GM03348 (cell line): ENCODE measurements at places on chromosomes 6 and 20.

DNA sequence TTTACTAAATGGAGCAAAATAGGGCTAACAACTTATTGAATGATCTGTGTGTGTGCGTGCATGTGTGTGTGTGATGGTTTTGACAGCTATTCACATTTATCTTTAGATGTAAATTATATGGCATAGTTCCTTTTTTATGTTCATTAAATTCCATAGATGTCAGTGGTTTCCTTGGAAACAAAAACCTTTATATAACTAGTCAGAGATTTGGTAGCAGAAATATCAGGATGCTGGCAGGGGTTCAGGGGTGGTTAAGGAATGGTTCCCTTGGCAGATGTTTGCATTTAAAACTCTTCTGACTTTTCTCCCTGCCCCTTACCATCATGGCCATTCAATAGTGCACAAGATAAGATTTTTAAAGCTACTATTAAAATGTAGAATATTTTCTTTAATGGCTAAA is 256.6 kb downstream of the PLCB1 start:
- DNase-seq = peak; percentile 9

- DNase-seq = no peak
Observed at GRCh38 chr6:116381000-116381399, 10.3 kb downstream of the DSE start.

DNA sequence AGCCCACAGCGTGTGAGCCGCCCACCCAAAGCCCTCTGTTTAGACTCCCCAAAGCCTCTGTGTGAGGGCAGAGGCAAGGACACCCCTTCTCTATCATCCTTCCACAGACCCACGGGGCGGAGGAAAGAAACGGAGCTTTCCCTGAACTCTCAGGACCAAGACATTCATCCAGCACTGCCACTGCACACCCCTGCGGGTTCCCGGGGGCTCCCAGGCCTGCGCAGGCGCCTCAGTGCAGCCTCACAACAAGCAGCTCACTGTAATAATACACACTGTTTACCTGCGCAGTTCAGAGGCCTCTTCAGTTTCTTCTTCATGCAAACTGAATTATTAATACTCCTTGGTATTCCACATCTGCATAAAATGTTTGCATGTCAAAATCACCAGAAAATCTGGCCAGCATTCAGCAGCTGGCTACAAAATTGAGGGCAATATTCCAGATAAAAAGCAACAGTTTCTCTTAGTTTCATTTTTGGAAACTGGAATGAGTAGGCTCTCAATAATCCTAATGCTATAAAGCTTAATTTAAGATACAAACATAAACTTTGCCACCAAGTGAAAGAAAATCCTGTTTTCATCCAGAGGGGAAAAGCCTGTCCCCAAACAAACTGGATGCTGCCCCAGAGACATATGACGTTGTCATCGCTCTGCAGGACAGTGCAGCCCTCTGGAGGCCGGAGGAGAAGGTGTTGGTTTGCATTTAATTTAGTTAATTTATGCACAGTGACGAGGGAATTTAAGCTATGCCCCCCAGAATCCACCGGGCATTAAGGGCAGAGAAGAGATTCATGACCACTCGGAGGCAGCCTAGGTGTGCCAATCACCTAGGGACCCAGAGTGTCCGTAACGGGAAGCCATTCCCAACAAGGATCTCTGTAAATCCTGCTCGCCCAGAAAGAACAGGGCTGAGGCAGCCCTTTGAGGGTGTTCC is 45.3 kb downstream of the NINL start:
- peak; percentile 70 for DNase-seq

- no peak for DNase-seq
Observed at GRCh38 chr20:20519269-20519668, 151.4 kb downstream of the INSM1 start.

DNA sequence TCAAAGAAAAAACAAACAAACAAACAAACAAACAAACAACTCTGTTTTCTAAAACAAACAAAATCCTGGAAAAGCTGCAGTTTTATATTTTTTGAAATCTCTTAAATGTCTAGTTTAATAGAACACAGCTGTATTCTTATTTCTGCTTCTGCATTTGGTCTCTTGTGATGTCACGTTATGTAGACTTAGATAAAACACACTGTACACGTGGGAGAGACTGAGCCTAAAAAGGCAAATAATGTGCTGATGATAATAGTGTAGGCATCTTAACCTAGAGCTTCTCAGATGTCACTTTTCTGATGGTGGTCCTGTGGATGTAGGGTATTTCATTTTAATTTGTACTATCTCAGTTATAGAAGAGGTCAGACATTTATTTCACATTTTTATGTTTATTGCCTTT is 261.7 kb downstream of the UTRN start:
- DNase-seq = no peak
